ENCODE measurements at places on chromosomes 1 and 21. TPM values are rescaled to one million over a fixed set of nuclear protein-coding genes. Genes with fewer than 3 reads are reported as not detected.
A peak's percentile ranks its signal among the peaks of the same experiment; 100 is the strongest.

GRCh38 chr21:39362733-39363132 is 13.8 kb upstream of the HMGN1 start:
- H3K27ac ChIP-seq = peak overlapping the region; percentile 28
- no peaks in the 10 kb centered on the region for H3K4me1 ChIP-seq
- no peak overlapping the region for H3K4me3 ChIP-seq
- H3K27me3 ChIP-seq = no peaks in the 10 kb centered on the region

DNA sequence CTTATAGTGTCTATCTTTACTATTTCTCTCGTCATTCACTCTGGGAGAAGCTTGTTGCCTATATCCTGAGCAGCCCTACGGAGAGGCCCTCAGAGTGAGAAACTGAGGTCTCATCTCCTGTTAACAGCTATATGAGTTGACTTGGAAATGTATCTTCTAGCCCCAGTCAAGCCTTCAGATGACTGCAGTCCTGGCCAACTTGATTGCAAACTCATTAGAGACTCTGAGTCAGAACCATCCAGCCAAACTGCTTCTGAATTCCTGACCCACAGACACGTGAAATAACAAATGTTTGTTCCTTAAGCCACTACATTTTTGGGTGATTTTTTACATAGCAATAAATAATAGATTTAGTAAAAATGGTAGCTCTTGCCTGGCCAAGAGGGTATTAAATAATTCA is 3.9 kb upstream of the ZBED6 start:
- no peaks in the 10 kb centered on the region for H3K27me3 ChIP-seq
- DNase-seq = no peak
- H3K4me3 ChIP-seq = no peak overlapping the region
- H3K36me3 ChIP-seq = no peaks in the 10 kb centered on the region
- no peaks in the 10 kb centered on the region for H3K4me1 ChIP-seq

GRCh38 chr1:51568231-51568935 is 48.5 kb upstream of the OSBPL9 start:
- H3K4me1 ChIP-seq = peaks cover 18% of the 10 kb centered on the region
- DNase-seq = no peak

- H3K36me3 ChIP-seq = no peaks in the 10 kb centered on the region
- no peak overlapping the region for H3K4me3 ChIP-seq
- H3K27ac ChIP-seq = no peak overlapping the region
- H3K27me3 ChIP-seq = no peaks in the 10 kb centered on the region
These were observed 318.9 kb upstream of the PBX1 start for GRCh38 chr1:164240081-164240480.

Gene PLA2G2D
- total RNA-seq = not detected

DNA sequence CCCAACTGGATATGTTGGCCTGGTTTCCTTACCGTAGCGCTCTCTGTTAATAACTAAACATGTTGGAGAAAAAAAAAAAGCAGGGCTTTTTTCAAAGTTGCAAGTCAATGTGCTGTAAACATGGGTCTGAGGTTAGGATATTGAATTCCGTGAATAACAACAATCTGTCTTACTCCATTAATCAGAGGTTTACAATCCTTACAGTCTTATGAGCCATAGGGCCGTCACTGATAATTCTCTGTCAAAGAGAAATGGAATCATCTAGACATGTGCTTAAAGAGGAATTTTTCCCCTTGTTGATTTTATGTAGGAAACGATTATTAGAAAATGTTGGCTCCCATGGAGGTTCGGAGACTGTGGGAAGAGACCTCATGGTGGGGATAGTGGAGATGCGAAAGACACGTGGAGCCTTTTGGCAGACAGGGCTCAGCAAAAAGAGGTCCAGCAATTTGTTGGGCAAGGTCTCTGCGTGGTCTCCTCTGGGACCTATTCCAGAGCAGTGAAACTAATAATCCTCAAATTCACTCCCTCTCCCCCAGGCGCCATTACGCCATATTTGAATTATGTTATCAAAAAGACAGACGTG is 83.5 kb upstream of the CLDN14 start:
- no peaks in the 10 kb centered on the region for H3K36me3 ChIP-seq
- DNase-seq = no peak
- H3K4me3 ChIP-seq = no peak overlapping the region
- no peak overlapping the region for H3K27ac ChIP-seq

DNA sequence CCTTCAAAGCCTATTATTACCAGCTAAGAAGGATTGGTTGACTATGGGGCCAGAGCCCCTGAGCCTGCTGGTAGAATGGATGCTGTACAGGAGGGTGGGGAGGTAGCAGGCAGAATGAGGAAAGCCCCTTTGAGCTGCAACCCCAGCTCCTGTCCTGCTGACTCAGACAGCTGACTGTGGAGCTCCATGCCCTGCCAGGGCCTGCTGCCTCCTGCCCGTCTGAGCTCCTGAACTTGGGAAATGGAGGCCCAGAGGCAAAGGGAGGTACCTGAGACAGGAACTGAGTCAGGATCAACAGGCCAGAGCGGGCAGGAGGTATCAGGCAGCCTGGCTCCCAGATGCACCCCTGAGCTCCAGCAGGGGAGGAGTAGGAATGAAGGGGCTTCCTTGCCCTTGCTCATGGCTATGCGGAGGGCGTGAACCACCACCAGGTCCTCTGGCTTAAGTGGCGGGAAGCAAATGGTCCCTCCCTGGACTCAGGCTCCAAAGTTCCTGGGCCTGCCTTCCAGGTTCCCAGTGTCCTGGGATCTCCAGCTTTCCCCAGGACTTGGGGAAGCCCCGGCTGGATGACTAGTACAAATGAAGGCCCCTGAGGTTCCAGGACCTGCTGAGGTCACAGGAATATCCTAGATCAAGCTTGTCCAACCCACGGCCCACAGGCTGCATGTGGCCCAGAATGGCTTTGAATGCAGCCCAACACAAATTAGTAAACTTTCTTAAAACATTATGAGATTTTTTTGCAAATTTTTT is 3.9 kb upstream of the SFN start:
- DNase-seq = no peak
- H3K4me3 ChIP-seq = no peak overlapping the region
- no peaks in the 10 kb centered on the region for H3K27me3 ChIP-seq
- H3K36me3 ChIP-seq = no peaks in the 10 kb centered on the region
- H3K27ac ChIP-seq = no peak overlapping the region

Gene NUP210L
- 0.16 TPM for total RNA-seq

Gene MX2
- 11.9 TPM for total RNA-seq

Gene LYPD8
- total RNA-seq = not detected

GRCh38 chr1:230773396-230774033 is 26.3 kb downstream of the CAPN9 start:
- no peak overlapping the region for H3K4me3 ChIP-seq
- H3K27ac ChIP-seq = no peak overlapping the region
- no peaks in the 10 kb centered on the region for H3K27me3 ChIP-seq
- H3K36me3 ChIP-seq = no peaks in the 10 kb centered on the region

DNA sequence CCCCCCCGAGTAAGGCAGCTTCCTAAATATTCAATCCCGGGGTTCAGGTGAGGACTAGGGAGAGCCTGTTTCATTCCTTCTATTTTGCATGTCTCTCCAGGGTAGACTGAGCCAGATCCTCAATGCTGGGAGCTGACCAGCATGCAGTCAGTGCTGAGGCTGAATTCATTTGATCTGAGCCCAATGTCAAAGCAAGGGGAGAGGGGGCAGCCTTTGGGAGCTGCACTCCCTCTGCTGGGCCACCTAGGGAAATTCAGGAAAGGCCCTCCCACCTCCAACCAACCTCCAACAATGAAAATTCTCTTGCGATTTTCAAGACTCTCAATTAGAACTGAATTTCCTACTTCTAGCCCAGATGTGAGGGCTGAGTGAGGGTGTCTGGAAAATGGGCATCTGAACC is 371.2 kb downstream of the NPHP4 start:
- H3K27me3 ChIP-seq = peaks cover 32% of the 10 kb centered on the region
- no peak overlapping the region for H3K4me3 ChIP-seq
- H3K27ac ChIP-seq = no peak overlapping the region
- H3K4me1 ChIP-seq = no peaks in the 10 kb centered on the region
- DNase-seq = no peak
- no peaks in the 10 kb centered on the region for H3K36me3 ChIP-seq

GRCh38 chr1:167676916-167677848 is 44.6 kb upstream of the MPZL1 start:
- no peak overlapping the region for H3K4me3 ChIP-seq
- H3K27me3 ChIP-seq = no peaks in the 10 kb centered on the region
- no peak overlapping the region for H3K27ac ChIP-seq

Gene IL19
- total RNA-seq = not detected

Gene SLC44A5
- 0.16 TPM for total RNA-seq

DNA sequence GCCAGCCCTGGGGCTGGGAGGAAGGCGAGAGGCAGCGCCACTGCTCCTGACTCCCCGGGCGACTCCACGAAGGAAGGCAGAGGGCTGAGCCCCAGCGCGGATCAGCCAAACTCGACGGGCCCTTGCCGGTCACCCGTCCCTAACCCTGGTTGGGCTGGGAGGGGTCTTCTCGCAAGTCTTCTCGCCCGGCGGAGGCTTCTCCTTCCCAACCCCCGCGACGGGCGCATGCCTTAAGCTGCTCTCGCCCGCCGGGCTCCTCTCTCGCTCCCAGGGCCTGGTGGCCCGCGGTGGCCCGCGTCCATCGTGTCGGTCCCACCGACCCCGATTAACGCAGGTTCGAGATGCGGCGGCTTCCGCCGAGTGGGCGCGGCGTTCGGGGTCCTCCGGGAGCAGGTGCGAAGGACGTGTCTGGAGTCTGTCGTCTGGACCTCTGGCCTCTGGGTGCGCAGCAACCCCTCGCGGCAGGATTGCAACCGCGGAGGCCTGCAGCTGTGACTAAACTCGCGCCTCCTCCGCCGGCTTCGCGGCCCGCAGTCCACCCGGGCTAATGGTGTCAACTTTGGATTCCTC is 29.0 kb upstream of the PPM1J start:
- no peak overlapping the region for H3K4me3 ChIP-seq
- peak; percentile 36 for DNase-seq
- no peaks in the 10 kb centered on the region for H3K36me3 ChIP-seq
- H3K27ac ChIP-seq = no peak overlapping the region
- H3K27me3 ChIP-seq = peaks cover 41% of the 10 kb centered on the region
- peaks cover 7% of the 10 kb centered on the region for H3K4me1 ChIP-seq

- DNase-seq = peak; percentile 96
- peaks cover 54% of the 10 kb centered on the region for H3K4me1 ChIP-seq
- H3K27me3 ChIP-seq = no peaks in the 10 kb centered on the region
- H3K27ac ChIP-seq = peak within 1 kb of the TSS; percentile 99
- peak within 1 kb of the TSS; percentile 98 for H3K4me3 ChIP-seq
These were observed at the start of gene RBM15 for GRCh38 chr1:110338886-110339406. Gene RBM15, plus strand, starts transcription at chr1:110339377. Its CDS starts 29 bp downstream, at chr1:110339406.

- no peak overlapping the region for H3K4me3 ChIP-seq
- no peaks in the 10 kb centered on the region for H3K4me1 ChIP-seq
- peaks cover 9% of the 10 kb centered on the region for H3K27me3 ChIP-seq
- H3K27ac ChIP-seq = no peak overlapping the region
These were observed 20.2 kb downstream of the LHX9 start for GRCh38 chr1:197937381-197937780.

- no peak overlapping the region for H3K4me3 ChIP-seq
- no peak for DNase-seq
- no peaks in the 10 kb centered on the region for H3K4me1 ChIP-seq
- no peaks in the 10 kb centered on the region for H3K27me3 ChIP-seq
- H3K36me3 ChIP-seq = no peaks in the 10 kb centered on the region
- H3K27ac ChIP-seq = no peak overlapping the region
These were observed 7.1 kb downstream of the BECN2 start for GRCh38 chr1:241964550-241965282.

GRCh38 chr1:148353461-148354283 is 129.4 kb downstream of the PPIAL4G start:
- no peaks in the 10 kb centered on the region for H3K36me3 ChIP-seq
- H3K4me3 ChIP-seq = no peak overlapping the region
- peaks cover 3% of the 10 kb centered on the region for H3K4me1 ChIP-seq
- peaks cover 43% of the 10 kb centered on the region for H3K27me3 ChIP-seq
- DNase-seq = no peak
- H3K27ac ChIP-seq = no peak overlapping the region

- DNase-seq = no peak
- no peak overlapping the region for H3K27ac ChIP-seq
- H3K36me3 ChIP-seq = no peaks in the 10 kb centered on the region
- peaks cover 14% of the 10 kb centered on the region for H3K27me3 ChIP-seq
- no peaks in the 10 kb centered on the region for H3K4me1 ChIP-seq
These were observed 161.5 kb upstream of the C1orf174 start for GRCh38 chr1:4061521-4062031.

GRCh38 chr1:18913065-18913835 is 10.9 kb upstream of the ALDH4A1 start:
- H3K36me3 ChIP-seq = peaks cover 56% of the 10 kb centered on the region
- no peaks in the 10 kb centered on the region for H3K27me3 ChIP-seq

Gene TEKT2
- 0.32 TPM for total RNA-seq

DNA sequence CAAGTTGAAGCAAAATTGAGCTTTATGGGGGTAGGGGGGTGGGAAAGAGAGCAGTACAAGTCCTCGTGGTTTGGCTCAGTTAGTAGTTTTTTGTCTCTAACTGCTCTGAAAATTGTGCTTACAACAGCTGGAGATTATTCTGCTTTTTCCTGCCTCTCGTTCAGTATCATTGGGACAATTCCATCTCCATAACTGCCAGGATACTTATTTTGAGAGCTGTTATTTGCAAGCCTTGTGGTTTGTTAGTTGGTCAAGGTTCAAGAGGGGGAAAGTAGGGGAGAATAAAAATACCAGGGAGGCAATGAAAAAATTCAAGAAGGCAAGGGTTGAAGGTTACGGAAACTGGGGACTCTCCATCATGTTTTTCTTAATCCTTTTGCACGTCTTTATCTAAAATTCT is 811.8 kb upstream of the ADGRL2 start:
- H3K27ac ChIP-seq = no peak overlapping the region
- H3K27me3 ChIP-seq = no peaks in the 10 kb centered on the region
- H3K4me3 ChIP-seq = no peak overlapping the region
- H3K4me1 ChIP-seq = no peaks in the 10 kb centered on the region
- H3K36me3 ChIP-seq = no peaks in the 10 kb centered on the region

GRCh38 chr1:91781371-91781825 is 104.6 kb downstream of the TGFBR3 start:
- DNase-seq = no peak
- no peak overlapping the region for H3K4me3 ChIP-seq
- peaks cover 11% of the 10 kb centered on the region for H3K4me1 ChIP-seq
- no peaks in the 10 kb centered on the region for H3K36me3 ChIP-seq

GRCh38 chr1:193070942-193071341 is 11.5 kb downstream of the RO60 start:
- H3K27ac ChIP-seq = peak overlapping the region; percentile 4
- H3K4me1 ChIP-seq = peaks cover 12% of the 10 kb centered on the region
- no peaks in the 10 kb centered on the region for H3K27me3 ChIP-seq
- DNase-seq = no peak
- no peak overlapping the region for H3K4me3 ChIP-seq

Gene ARTN
- 1.8 TPM for total RNA-seq

DNA sequence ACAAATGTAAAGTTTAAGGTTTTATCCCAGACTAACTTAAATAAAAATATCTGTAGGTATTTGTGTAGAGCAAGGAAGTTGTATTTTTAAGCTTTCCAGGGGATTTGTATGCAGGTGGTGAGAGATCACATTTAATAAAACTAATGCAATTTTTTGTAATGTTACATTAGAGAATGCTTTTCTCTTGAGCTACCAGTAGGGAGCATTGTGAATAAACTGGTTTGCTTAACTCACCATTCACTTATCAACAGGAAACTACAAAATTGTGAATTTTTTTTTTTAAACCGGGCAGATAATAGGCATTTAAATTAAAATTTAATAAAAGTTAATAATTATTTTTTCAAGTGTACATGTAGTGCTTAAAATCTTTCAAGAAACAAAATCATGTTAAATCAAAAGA is 78.6 kb downstream of the IVNS1ABP start:
- no peaks in the 10 kb centered on the region for H3K36me3 ChIP-seq
- no peak for DNase-seq
- no peak overlapping the region for H3K4me3 ChIP-seq
- peaks cover 2% of the 10 kb centered on the region for H3K4me1 ChIP-seq

Gene PAQR6
- 1.4 TPM for total RNA-seq

- no peak overlapping the region for H3K4me3 ChIP-seq
- no peaks in the 10 kb centered on the region for H3K4me1 ChIP-seq
- DNase-seq = no peak
These were observed 46.7 kb upstream of the SAMD13 start for GRCh38 chr1:84254703-84255238.

Gene RNU1-3
- total RNA-seq = 3,444 TPM

Data from left lung (tissue), 14 donors.